ENCODE measurements at places on chromosomes 3 and 15. TPM values are rescaled to one million over a fixed set of nuclear protein-coding genes. Genes with fewer than 3 reads are reported as not detected.

GRCh38 chr3:174023421-174023820 lies 625.9 kb downstream of the NLGN1 start:
- DNase-seq: peak; percentile 45

ALG1L2 gene
- 2.6 TPM for polyA plus RNA-seq

DNA sequence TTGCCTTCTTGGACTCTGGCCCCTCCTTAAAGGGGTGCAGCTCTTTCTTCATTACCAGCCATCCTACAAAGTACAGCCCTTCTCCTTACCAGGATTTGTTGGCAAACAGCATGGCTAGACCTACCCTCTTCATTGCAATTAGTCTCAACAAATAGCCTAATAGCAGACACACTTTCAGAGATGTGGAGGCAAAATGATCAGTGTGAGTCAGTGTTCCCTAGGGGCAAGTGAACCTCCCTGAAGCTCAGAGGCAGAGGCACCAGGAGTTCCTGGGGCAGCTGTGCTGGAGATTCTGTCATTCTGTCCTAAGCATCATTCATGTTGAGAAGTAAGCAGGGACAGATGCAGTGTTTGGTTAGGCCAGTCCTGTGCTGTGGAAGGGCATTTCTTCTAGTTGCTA lies 14.6 kb upstream of the MECOM start:
- peak; percentile 15 for DNase-seq

GABRB3 gene
- 1.2 TPM for polyA plus RNA-seq

- DNase-seq: peak; percentile 38
These were observed 2.1 kb downstream of the SLC41A3 start for GRCh38 chr3:126081618-126082361.

DNA sequence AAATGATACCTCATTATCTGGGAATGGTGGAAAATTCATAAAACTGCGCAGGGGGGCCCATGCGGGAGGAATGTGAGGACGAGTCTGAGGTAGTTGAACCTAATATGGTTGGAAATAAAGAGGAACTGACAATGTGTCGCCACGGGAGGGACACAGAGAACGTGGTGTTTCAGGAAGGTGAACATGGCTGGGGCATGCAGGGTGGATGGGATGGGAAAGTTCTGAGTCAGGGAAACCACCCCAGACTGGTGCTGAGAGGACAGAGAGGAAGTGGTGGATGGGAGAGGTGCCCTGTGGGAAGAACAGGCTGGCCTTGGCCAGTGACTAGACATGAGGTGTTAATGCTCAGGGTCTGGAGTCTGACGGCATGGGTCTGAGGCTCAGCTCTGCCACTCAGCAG lies 137.1 kb upstream of the WNT5A start:
- no peak for DNase-seq

DNA sequence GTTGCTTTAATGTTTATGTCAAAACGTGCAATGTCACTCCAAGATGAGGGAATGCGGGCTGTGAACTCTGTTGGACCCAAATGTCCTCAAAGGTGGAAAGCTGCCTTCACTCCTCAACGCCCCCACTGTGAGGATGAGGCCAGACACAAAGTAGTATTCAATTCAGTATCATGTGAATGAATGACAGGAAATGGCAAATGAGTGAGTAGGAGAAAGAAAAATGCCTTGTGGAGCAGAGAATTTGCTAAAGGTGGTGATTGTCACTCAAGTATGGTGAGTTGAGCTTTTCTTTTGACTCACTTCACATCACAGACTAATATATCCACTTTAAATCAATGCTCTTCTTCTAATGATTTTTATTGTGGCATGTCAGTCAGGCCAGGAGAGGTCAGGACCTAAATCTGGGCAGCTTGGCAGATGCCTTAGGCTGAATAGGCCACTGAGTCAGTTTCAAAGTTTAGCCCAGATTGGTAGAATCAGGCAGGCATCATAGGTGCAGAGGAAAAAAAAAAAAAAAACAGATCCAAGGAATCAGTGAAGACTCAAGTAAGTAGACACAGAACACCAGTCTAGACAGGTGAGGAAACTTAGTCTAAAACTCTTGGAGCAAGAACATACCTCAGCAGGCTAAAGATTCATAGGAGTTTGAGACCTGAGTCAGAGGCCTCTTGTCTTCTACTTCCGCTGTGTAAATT lies 71.0 kb upstream of the ZBED2 start:
- DNase-seq: no peak

OR5H14 gene
- polyA plus RNA-seq: not detected

DNA sequence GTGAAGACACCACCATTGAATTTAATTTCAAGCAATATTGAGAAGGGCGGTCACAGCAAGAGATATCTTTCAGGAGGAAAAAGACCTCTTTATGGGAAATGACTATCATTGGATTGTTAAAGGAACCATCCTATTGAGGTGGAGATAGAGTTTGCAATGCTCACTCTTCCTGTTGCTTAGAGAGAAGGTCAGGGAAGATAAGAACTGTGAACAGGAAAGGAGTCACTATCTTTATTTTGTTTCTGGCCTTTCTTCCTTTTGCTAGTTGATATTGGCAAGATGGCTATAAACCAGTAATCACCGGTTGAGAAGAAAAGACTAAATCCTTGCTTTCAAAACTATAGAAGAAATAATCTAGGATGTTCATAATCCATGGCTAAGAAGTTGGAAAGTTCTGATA lies 112.1 kb upstream of the TMEM108 start:
- no peak for DNase-seq

DNA sequence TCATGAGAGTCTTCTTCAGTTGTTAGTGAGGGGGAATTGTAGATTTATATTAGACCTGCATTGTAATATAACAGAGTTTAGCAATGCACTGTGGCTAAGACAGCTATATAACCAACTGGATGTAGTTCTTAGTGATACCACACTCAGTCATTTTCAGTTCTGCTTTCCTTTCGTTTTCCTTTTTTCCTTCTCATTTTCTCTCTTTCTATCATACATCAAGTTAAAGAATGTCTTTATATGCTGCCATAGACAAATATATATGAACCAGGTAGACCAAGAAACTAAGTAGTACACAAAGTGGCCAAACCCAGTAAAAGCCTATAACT lies 43.7 kb upstream of the CD47 start:
- DNase-seq: no peak

- no peak for DNase-seq
These were observed 73.6 kb downstream of the OXSM start for GRCh38 chr3:25863416-25863959.

DNA sequence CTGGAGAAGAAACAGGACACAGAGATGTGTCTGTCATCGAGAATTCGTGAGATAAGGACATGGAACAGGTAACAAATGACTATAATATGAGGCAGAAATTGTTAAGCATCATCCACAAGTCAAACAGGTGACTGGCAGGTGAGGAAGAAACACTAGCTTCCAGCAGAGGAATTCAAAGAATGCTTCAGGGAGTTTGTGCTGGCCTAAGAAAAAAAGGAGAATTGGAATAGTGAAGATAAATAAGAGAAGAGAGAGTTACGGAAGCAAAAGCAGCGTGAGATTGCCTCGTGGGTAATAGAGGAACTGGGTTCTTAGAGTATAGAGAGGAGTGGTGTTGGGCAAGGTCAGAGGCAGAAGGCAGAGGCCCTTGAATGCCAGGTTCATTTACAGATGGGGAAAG lies 22.9 kb upstream of the FGF12 start:
- no peak for DNase-seq

- DNase-seq: no peak
These were observed 399.6 kb downstream of the NAALADL2 start for GRCh38 chr3:175258763-175259162.

UROC1 gene
- polyA plus RNA-seq: not detected

- DNase-seq: no peak
These were observed 94.3 kb downstream of the OXNAD1 start for GRCh38 chr3:16359331-16359730.

DNA sequence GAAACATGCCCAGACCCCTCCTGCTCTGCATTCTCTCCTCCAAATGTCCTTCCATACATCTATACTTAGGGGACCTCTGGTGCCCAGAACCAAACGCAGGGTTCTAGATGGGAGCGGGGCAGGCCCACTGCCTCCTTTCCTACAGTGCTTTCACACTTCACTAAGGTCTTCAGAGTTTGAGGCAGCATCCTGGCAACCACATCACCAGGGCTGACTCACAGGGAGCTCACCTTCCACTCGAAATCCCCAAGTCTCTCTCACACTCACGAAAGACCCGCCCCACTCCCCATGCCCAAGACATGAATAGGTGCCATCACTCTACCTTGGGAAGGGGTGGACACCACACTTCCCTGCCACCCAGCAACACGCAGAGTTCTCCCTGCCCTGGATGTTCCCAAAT lies 18.9 kb downstream of the HOMER2 start:
- no peak for DNase-seq

DNA sequence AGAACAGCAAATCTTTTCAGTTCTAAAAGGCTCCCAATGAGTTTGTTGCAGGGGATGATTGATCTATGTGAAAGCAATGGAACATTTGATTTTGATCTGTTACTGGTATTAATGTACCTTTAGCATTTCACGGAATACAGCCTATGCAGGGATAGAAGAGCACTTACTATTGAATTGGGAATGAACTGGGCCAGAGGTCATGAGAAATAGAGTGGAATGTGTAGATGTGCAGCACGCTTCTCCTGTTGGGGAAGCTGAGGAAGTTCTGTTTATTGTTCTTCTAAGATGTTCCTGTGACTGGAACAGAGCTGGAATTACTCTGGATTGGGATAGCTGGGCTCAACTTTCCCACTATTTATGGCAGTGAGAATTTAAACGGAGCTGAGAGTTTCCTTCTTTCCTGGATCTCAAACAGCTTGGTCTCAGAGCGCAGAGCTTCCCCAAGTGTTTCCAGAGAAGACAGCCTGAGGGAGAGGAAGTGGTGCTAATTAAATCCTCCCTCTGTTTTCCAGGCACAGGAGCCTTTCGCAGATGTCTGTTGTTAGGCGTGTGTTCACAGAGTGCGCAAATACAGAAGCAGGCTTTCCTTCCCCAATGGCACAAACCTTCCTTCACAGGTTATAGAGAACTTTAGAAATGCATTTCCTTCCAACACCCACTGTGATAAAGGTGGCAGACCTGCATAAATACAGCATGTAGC lies 32.5 kb downstream of the TPRG1 start:
- no peak for DNase-seq

- DNase-seq: no peak
These were observed 9.0 kb upstream of the STRIT1 start for GRCh38 chr3:155302481-155302880.

PATL2 gene
- 0.49 TPM for polyA plus RNA-seq

DNA sequence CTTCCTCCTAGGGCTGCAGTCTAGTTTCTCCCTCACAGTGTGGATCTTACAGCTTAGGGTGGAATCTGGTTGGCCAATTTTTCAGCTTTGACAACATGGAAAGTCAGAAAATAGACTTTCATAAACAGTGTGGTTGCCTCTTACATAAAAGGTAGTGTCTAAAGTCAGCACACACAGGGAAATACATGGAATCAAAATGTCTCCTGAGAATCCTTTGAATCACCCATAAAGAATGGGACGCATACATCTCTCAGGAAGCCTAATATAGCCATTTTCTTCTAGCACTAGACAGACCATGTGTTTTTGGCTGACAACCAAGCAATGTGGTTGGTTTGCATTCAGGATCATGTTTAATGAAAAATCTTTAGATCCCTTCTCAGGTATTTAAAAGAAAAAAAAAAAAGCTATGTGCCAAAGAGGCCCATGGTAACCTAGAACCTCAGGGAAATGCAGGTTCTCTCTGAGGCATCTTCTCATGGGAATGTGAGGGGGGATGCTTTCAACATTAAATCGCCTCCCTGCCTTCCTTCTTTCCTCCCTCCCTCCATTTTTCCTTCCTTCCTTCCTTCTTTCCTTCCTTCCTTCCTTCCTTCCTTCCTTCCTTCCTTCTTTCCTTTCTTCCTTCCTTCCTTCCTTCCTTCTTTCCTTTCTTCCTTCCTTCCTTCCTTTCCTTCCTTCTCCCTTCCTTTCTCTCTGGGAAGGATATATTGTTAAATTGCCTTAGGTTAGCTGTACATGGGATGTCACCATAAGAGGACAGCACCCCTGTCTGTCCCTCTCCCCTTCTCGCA lies 34.3 kb upstream of the ZBTB38 start:
- no peak for DNase-seq

MUC13 gene
- polyA plus RNA-seq: 0.06 TPM

DNA sequence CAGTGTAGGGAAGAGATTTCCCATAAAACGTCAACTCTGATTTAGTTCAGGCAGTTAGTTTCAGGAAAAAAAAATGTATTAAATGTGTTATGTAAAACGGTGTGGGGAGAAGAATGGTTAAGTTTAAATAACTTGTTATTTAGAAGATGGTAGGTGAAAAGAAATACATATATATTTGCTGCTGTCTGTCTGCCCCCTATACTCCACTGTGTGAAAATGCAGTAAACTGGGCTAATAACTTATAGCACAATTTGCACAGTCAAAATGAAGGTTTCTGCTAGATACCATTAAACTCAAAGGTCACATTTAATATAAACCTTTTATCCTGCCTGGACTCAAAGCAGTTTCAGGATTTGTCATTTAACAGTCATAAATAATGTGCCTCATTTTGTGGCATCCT lies 515.0 kb downstream of the FGF12 start:
- no peak for DNase-seq

DNA sequence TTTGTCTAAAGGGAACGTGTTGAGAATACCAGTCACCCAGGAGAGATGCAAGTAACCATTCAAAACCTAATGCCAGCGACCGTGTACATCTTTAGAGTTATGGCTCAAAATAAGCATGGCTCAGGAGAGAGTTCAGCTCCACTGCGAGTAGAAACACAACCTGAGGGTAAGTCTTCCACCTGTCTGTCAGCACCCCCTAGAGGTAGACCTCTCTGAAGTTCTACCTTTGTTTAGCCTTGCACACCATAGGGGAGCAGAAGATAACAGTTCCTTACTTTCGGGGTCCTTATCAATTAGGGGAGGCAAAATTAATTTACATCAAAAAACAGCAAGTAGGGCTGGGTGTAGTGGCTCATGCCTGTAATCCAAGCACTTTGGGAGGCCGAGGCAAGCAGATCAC lies 124.4 kb downstream of the HCN4 start:
- DNase-seq: no peak

DNA sequence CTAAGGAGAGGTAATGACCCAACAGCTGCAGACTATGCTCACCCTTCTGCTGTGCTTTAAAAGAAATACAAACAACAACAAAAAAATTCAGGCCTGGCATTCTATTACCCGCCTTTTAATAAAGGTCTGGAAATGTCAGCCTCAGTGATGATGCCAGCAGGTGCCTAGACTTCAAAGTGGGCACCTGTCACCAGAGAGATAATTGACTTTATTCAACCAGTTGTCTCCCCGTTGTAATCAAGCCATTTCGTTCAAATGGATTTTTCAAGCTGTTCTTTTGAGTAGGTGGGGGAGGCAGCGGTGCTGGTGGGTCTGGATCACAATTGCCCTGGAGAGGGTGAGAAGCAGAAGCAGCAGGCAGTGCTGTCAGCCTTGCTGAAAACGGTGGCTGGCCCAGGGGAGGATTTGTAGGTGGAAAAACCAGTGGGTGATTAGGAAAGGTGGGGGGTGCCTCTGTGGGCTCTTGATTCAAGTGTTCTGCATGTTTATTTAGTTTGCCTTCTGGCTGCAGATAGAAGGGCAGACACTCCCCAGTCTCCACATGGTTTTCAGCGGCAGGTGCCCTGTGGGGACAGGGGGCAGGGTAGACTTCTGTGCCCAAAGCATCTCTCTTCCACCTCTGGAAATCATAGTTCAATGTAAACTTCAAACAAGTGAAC lies 300.2 kb upstream of the SLCO3A1 start:
- DNase-seq: no peak

GRCh38 chr3:156865732-156866131 lies 39.6 kb downstream of the LEKR1 start:
- no peak for DNase-seq

PLA2G4D gene
- not detected for polyA plus RNA-seq

CFAP100 gene
- 0.09 TPM for polyA plus RNA-seq
